Endothelial cell of umbilical vein (primary cell): ENCODE measurements at places on chromosomes 5 and 9. TPM values are rescaled to one million over a fixed set of nuclear protein-coding genes. Genes with fewer than 3 reads are reported as not detected.

The DMGDH gene
- total RNA-seq: not detected in 2 replicates

The CNTNAP3B gene
- 80.4 and 82.9 TPM in 2 replicates for total RNA-seq

The FBP1 gene
- total RNA-seq: 2.2 and 3.8 TPM in 2 replicates

The POU5F2 gene
- 1.2 TPM in 2 replicates for total RNA-seq

The COL23A1 gene
- not detected in 2 replicates for total RNA-seq

The LRRC19 gene
- not detected in 2 replicates for total RNA-seq

The NMRK1 gene
- total RNA-seq: 32.6 and 36.5 TPM in 2 replicates

The AFF4 gene
- total RNA-seq: 85.5 and 88.3 TPM in 2 replicates

The POMT1 gene
- total RNA-seq: 39.1 and 44.7 TPM in 2 replicates

DNA sequence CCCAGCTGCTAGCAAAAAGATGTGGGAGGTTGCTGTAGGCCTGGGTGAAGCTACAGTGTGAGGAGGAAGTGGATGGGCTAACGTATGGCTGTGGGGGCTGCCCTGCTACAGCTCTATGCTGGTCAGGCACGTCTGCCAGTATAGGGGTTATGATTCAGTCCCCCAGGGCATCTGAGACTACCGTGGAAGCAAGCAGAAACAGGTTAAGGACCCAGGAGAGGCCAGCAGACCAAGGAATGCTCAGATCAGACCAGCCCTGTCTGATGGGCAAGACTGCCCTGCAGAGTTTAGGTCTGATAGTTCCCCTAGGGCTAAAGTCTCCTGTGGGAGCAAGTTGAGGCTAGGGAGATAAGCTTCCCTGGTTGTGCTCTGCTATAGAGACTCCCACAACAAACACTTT, 416.1 kb upstream of the CTNND2 start:
- DNase-seq: no peak

DNA sequence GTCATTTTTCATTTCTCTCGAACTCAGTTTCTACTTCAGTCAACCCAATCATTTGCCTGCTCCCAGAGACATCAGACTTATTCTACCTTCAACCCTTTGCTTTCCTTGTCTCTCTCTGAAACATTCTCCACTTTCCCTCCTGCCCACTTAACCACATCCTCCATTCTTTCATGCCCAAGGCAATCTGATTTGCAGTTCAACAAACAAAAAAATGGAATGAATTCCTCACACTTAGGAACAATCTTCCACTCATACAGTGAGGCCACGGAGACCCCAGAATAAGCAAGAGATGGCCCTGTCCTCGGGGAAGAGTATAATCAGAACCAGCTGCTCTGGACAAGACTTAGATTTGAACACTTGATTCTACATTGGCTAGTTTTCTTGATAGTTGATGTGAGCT, 180.5 kb downstream of the RFK start:
- no peak for DNase-seq

GRCh38 chr9:83986765-83987401, 6.3 kb downstream of the RMI1 start:
- DNase-seq: no peak

GRCh38 chr9:7976167-7976755, 176.7 kb upstream of the DMAC1 start:
- DNase-seq: no peak

DNA sequence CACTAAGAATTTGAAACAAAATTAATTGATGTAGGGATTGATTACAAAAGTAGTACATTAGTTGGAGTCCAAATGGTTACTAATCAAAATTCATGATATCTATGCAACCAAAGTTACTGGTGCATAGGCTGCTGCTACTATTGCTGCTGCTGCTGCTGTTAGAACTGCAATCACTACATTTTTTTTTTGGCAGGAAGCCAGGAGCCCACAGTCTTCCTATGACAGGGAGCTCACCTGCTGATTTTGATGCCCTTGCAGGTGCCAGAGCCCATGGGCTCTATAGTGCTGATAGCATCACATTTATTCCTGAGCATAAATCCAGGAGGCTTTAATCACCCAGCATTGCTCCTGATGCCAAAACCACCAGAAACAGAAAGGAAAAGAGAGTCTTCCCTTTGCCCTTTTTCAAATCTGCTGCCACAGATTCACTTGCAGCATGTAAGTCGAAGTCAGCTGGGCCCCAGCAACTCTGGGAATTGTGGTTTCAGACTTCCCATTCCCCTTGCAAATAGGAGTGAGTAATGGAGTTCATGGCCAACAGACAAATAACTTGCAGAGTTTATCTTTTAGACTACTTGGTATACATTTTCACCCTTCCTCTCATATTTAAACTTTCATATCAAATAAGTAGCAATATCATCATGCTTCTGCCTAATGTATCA, 17.6 kb downstream of the SLCO6A1 start:
- no peak for DNase-seq

DNA sequence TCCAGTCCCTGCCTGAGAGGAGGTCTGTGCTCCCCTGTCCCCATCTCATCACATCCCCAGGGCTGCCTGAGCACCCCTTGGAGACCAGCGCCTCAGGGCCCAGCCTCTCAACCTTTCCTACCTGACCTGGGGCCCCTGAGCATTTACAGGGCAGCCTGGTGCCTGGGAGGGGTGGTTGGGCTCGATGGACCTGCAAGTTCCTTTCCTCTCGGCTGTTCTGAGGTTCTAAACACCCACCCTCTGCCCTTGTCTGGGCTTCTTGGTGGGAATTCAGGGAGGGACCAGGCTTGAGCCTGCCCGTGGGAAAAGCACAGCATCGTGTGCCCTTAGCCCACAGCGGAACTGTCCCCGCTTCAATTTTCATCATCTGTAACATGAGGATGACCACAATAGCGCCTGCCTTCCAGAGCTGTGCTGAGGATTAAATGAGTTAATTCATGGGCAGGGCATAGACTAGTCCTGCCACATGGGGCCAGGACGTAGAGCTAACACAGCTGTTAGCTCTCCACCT, 91.0 kb upstream of the SH3PXD2B start:
- DNase-seq: no peak

DNA sequence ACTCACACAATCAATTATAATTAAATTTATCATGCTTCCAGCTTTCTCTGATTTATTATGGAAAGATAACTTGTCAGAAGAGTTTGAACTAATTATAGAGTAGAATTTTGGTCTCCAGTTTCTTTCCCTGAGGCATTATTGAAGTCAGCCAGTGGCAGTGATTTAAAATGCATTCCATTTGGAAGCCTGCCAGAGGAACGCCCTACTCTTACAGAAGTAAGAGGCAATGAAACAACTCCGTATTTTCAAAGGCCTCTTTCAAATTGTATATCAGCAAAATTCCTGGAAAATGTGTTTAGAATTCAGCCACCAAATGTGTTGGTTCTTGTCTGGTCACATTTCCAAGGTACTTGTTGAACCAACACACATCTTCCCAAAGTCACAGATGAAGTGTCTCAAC, 640.9 kb downstream of the SEMA5A start:
- DNase-seq: no peak

DNA sequence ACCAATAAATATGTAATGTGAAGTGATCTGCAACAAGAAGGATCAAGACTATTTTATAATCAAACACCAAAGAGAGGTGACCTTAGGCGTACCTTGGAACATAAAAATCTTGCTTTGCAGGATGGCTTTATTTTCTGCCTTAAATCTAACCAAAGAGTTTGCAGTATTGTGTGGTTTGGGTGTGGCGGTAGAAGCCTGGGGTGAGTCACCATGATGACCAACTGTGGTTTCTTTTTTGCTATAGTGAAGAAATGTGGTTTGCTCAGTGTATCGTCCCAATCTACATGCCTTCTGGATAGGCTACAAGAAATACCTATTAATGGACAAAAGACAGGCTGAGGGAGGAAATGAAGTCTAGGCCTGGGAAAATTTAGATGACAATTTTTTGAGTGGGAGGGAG, 5.1 kb upstream of the CAST start:
- DNase-seq: peak; percentile 53

DNA sequence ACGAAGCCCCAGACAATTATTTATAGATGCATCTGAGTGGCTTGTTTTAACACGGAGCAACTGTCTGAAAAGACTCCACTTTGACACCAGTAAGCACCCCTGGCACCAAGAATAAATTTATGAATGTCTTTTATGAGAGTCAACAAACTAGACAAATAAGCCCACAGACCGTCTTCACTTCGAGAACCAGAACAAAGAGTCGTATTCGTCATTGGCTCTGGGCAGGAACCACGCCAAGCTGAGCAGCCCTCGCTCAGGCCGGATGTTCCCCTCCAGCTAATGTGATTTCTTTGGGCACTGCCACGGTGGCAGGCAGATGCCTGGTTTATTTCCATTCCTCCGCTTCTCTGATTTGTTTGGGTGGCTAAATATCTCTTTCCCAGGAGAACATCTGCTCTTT, 91.9 kb upstream of the STC2 start:
- DNase-seq: no peak

DNA sequence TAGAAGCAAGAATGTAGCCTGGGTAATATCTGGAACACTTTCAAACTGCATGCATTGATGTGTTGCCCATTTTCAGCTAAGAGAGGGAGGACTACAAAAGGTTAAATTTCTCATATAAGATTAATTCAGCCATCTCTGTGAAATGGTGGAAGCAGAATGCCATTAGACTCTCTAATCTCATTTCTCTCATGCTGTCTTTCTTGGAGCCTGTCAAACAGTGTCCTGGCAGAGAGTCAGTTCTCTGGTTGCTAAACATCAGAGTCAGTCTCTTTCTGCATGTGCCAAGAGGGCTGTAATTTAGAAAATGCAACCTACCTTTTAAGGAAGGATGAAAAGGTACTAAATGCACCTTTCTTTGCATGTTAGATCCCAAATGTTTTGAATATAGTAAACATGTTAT, 910 bp upstream of the GARNL3 start:
- no peak for DNase-seq

DNA sequence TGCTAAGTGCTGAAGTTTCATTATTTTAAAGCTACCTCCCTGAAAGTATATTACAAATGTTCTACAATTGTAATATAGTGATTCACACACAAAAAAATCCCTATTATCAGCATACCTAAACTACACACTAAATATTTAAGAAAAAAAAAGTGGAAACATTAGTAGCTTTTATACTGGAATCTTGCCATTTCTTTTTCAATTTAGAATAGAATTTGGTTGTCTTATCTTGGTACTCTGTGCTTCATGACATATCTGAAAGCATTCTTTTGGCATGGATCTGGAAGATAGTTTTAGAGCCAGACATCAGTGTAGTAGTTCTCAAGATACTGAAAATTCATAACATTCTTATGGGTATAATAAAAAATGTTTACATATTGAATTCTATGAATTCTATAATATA, 35.0 kb downstream of the SLC1A3 start:
- DNase-seq: no peak

DNA sequence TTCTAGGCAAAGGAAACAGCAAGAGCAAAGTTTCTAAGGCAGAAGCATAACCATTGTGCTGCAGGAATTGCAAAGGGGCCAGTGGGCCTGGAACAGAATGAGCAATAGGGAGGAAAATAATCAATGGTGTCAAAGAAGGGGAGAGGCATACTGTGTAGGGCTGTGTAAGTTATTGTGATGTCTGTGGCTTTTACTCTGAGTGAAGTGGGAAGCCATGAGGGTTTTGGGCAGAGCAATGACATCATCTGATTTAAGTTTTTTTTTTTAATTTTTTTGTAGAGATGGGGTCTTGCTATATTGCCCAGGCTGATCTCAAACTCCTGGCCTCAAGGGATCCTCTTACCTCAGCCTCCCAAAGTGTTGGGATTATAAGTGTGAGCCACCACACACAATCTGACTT, 64.6 kb upstream of the PPP2CA start:
- no peak for DNase-seq

DNA sequence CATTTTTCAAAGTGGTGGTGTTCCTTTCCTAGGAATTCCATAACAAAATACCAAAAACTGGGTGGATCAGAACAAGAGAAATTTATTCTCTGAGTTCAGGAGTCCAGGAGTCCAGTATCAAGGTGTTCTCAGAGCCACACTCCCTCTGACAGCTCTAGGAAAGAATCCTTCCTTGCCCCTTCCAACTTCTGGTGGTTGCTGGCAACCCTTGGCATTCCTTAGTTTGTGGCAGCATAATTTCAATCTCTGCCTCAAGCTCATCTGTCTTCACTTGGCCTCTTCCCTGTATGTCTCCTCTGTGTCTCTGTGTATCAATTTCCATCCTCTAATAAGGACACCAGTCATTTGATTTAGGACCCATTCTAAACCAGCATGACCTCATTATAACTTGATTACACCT, 243.7 kb downstream of the MPDZ start:
- no peak for DNase-seq

DNA sequence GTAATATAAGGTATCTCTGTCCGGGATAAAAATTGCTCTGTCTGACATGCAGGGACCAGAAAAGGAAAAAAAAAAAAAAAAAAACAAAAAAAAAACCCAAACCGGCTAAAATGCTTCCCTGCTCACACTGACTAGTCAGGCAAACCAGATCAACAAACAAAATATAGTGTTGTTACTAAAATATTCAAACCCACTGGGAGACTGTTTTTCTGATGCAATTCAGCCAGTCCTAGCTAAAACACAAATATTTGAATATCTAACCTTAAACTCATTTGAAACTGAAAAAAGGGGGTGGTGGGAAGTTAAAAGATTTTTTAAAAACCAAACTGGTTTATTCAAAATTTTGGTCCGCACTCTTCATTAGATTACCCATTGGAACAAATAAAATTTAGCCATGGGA, 61.0 kb downstream of the APBA1 start:
- DNase-seq: no peak

DNA sequence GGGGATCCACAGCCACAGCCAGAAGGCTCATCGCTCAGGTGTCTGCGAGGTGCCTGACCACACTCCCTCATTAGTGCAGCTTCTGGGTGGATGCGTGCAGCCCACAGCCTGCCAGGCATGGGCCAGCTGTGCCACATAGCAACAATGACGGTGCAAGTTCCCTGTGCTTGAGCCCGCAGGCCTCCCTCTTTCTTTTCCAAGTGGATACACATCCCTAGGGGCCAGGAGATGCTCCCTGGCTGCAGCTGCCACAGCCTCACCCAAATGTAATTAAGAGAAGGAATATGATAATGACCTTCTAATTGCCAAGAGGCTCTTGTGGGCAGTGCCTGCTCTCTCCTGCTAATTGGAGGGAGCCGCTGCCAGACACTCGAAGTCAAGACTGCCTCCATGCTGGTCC, 116.0 kb upstream of the PPP1R26 start:
- DNase-seq: no peak

GRCh38 chr9:5633243-5633642, 4.3 kb downstream of the RIC1 start:
- DNase-seq: no peak

GRCh38 chr5:176406436-176407052, 9.8 kb downstream of the CLTB start:
- DNase-seq: no peak

GRCh38 chr5:39503155-39503554, 78.4 kb upstream of the DAB2 start:
- no peak for DNase-seq
